Activated CD4-positive, alpha-beta T cell treated with anti-CD3 and anti-CD28 coated beads for 1 hour (primary cell): ENCODE measurements at places on chromosomes 1 and 21.

DNA sequence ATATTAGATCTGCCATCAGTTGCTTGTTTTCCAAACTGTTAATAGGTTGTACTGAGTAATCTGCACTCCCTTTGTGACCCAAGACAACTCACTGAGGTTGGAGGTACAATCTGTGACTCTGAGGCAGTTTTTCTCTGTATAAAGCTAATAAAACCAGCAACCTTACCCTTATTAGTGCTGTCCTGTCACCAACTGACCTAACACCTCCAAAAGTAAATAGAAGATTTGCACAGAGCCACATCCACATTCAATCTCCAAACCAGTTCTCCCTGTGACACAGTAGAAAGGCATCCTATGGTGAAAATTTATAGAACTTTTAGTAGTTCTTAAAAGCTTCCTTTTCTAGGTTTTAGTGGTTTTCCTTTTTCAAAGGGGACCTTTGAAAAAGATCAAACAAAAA lies 140.4 kb upstream of the ADGRL2 start:
- no peak for DNase-seq

GRCh38 chr1:1355416-1355815 lies 2.9 kb downstream of the MXRA8 start:
- no peak for DNase-seq

GRCh38 chr1:217885181-217885580 lies 254.0 kb downstream of the SPATA17 start:
- DNase-seq = no peak

DNA sequence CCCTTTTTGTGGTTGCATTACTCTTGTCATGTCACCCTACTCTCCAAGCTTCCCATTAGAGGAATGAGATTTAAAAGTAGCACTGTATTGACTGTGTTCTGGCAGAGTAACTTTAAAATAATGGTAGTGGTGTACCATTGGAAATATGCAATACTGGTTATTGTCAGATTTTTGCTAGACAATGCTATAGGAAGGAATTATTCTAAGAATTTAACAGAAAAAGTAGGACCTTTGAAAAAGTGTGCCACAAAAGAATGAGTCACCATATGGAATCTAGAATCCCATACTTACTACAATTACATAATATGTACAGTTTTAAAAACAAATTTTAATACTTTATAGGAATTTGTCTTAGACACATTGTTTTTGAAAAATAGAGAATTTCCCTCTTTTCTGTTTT lies 13.8 kb downstream of the MIER1 start:
- no peak for DNase-seq

DNA sequence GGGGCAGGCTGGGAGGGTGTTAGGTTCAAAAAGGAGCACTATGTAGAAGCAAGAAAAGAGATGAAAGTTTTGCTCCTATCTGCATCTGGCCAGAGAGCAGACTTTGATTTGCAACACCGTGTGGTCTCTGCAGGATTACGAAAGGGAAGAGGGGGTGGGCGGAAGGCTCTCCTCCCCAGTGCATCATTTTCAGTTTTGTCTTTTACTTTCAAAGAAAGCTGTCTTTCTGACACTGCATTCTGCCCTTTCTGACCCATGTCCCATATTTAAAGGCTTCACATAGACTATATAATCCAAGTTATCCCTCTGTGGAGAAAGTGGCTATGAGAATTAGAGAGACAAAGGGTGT lies 126.5 kb downstream of the RHOU start:
- no peak for DNase-seq

DNA sequence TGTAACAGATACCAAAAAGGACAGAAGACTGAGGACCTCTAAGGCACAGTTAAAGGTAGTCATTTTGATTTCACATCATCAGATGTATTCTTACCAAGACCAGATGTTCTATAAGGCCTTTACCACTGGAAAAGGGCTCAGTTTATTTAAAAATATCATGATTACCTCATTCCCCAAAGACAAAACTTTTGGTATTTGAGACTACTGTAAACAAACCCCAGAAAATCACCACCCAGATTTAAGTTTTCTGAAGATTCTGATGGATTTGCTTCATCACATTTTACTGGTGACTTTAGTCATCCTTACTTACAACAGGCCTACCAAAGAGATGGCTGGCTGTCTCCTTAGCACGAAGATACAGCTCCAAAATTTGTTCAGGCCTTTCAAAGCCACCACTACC lies 8.3 kb downstream of the ENAH start:
- no peak for DNase-seq

- DNase-seq = no peak
Observed at GRCh38 chr1:157376681-157377080, 175.6 kb downstream of the FCRL5 start.

- no peak for DNase-seq
Observed at GRCh38 chr1:150552128-150552910, 3.1 kb downstream of the ADAMTSL4 start.

DNA sequence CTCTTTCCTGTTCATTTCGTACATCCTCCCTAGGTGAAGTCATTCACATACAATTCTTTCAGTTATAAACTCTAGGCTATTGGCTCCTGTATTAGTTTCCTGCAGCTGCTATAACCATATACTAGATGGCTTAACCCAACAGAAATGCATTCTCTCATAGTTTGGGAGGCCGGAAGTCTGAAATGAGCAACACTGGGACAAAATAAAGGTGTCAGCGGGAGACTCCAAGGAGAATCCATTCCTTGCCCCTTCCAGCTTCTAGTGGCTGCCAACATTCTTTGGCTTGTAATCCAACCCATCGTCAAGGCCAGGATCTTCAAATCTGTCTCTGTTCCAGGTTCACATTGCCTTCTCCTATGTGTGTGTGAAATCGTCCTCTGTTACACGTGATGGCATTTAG lies 71.3 kb downstream of the TOR3A start:
- no peak for DNase-seq

GRCh38 chr1:162145280-162145965 lies 75.9 kb downstream of the NOS1AP start:
- DNase-seq = no peak

GRCh38 chr1:30525971-30526651 lies 197.3 kb downstream of the MATN1 start:
- DNase-seq = no peak

- DNase-seq = no peak
Observed at GRCh38 chr1:203278082-203278884, 27.0 kb upstream of the BTG2 start.

DNA sequence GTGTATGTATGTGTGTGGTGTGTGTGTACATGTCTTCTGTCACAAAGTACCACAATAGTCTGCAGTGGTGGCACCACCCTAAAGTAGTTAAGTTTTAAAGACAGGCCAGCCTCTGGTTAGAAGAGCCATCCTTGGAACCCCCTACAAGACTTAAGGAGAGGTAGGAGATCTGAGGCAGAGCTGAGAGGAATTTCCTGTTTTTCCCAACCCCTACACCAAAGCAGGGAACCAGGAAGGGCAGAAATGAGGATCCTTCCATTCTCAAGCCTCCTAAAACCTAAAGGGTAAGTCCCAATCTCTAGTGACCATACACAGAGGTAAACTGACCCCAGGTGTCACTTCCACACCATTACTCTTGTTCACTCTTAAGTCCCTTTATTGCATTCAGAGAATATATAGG lies 11.1 kb downstream of the PEA15 start:
- no peak for DNase-seq

- DNase-seq = no peak
Observed at GRCh38 chr1:94418664-94419655, 771 bp downstream of the ABCD3 start.

DNA sequence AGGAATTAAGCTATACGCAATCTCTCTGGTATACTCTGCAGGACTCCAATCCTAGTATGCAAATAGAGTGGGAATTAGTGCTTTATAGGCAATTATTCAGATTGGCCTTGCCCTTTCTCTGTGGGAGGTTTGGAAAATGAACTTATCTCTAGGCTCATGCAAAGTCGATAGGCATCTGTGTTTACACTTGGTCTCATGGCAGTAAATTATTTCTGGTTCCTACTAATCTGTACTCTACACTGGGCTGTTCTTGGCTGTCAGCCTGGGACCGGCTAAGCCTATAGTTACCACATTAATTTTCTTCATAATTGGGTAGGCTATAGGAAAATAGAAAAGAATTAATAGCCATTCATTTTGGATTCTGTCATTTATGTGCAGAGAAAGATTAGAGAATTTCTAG lies 544.6 kb downstream of the AMY1C start:
- no peak for DNase-seq

DNA sequence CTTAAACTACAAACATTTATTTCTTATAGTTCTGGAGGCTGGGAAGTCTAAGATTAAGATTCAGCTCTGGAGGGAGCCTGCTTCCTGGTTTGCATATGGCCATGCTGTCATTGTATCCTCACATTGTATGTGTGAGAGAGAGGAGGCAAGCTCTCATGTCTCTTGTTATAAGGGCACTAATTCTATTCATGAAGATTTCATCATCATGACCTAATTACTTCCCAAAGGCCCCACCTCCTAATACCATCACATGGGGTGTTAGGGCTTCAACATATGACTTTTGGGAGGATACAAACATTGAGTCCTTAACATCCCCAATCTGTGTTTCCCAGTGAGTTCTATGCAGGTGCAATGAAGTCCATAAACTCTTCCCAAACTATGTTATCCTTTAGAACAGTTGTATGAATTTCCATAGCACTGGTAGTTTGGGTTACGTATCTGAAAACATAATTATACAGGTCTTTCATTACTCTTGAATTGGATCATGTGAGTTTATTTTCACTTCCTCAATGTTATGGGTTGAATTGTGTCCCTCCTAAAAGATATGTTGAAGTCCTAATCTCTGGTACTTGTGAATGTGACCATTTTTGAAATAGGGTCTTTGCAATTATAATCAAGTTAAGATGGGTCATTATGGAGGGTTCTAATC lies 124.2 kb downstream of the RUNX1 start:
- no peak for DNase-seq

DNA sequence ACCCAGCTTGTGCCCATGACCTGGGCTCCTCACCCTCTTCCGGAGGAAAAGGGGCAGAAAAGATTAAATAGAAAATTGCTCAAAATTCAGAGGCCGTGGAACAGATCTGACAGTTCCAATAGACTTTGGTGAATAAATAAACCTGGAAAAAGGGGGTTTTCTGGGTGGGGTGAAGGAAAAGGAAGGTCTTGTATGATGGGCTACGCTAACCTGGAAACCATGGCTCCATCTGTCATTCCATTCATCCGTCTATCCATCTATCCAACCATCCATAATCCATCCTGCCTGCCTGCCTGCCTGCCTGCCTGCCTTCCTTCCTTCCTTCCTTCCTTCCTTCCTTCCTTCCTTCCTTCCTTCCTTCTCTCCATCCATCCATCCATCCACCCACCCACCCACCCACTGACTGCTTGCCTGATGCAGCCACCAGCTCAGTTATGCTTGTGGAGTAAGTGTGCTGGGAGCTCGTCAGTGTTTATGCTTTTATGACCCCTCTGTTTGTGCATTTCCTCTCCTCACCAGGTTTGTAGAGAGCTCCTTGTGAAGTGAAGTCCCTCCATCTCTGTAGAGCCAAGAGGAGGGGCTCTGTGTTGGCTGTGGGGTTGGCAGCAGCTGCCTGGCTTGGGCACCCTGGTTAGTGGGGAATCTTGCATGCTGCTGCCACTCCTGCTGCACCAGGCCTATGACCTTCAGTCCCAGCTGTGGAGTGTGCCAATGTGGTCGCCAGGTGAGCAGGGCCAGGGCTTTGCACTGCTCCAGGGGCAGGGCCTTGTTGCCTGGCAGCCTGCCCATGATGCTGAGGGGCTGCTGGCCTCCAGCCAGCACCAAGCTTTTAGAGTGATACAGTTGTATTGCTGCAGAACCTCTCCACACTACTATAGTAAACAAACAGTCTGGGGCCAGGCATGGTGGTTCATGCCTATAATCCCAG lies 16.0 kb upstream of the POU3F1 start:
- DNase-seq = no peak
